SHP77 (cell line): ENCODE measurements at places on chromosomes 16 and 17.

DNA sequence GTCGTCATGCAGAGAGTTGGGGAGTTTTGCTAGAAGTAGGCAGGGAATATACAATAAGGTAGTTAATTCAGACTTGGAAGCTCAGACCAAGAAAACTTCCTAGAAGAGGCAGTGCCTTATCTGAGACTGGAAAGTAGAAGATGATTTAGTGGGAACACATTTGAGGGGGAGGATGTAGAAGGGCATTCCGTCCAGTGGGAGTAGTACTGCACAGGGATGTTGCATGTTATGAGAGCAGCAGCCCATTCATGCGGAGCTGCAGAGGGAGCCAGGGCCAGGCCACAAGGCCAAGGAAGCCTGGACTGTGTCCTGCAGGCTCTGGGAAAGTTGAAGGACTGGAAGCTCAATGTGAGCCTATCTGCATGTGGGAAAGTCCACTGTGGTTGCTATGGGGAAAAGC lies 344.5 kb upstream of the EEF2KMT start:
- DNase-seq, result no peak

DNA sequence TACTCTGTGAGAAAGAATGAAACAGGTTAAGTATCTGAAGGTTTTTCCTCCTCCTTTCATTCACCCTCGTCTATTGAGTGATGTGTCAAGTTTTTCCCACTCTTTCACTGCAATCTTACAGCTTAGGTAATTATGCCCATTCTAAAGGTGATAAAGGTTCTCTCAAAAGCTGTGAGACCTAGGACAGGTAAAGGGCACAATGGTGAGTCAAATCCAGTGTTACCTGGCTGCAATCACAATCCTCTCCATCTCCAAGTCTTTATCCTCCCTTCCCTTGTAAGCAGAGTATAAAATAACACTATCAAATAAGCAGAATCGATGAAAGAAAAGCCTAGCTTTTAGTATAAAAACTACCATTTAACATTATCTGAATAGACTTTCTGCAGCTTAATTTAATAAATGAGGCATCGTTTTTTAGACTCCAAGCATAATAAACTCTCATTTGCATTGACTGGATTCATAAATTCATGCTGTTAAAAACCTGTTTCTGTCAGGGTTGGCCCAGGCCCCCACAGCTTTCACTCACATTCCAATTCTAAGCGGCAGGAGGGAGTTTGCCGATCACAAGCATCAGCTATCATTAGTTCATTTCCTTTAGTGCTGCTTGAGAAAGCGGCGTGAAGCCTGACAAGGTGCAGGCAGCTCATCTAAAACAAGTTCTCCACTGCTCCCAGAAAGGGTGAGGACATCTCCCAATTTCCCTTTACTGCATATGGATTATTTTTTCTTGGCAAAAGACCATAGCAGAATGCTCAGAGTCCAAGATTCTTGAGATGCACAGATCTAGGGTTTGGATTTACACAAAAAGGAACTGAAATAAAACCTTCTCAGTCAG lies 67.8 kb downstream of the CDH8 start:
- no peak for DNase-seq

DNA sequence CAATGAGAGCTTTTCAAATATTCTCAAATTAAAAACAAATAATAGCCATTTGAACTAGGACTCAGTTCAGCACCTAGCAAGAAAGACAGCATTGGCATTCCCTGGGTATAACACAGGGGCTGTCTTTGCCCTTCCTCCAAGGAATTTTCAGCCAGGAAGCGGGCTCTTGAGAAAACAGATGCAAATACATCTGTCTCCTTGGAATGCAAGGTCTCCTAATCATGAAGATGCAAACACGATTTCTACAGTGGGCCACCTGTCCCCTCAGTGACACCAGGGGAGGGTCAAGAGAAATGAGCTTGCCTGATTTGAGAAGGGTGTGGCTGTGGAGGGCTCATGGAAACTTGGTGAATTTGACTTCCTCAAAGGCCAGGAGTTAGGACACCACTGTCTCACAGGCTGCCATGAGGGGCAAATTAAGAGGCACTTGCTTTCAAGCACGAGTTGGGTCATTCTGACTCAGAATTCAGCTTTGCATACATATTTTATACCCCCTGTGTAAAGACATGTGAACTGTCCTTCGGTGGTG lies 24.5 kb upstream of the SUPT4H1 start:
- DNase-seq, result no peak

DNA sequence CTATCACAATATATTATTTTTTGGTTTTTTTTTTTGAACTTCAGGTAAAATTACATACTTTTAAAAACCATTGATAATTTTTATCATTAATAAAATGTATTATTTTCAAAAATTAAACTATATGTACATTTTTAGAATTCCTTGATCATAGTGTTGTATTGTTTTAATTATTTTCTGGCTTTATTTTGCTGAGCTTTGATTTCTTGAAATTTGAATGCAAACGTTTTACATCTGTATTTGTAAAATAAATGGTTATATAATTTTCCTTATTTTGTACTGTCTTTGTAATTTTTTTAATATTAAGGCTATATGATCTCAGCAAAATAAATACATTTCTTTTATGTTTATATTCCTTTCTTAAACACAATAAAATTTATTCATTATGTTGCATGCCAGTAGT lies 125.6 kb downstream of the KIF2B start:
- DNase-seq, result no peak

DNA sequence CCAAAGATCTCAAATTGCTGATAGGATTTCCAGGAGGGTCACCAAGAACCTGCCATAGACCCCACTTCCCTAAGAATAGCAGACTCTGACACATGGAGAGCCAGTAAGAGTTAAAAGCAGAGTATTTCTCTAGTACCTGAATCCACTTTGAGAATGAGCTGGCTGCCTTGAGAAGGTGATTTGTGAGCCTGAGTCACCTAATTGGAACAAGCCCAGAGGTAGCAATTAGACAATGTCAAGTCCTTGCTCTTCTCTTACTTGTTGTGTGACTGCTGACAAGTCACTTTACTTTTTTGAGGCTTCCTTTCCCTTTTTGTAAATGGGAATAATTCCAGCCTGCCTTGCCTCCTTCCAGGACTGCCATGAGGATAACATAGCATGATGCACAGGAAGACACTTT lies 76.1 kb upstream of the ASIC2 start:
- DNase-seq, result no peak

DNA sequence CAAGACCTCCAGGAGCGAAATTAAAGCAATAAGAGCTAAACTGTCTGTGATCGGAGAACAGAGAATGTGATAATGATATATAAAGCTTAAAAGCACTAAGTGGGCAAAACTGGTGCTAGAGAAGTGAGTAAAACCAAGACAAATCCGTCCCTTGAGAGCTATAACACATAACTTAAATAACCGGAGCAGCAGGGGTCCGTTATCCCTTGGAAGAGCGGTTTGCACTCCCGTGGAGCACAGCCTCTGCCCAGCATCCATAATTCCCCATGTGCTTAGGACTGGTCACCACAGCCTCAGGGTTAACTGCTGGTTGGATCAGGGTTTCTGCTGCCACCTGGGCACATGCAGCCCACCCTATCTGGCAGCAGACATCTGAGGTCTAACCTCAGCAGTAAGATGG lies 489.0 kb downstream of the NPIPA7 start:
- DNase-seq, result no peak

DNA sequence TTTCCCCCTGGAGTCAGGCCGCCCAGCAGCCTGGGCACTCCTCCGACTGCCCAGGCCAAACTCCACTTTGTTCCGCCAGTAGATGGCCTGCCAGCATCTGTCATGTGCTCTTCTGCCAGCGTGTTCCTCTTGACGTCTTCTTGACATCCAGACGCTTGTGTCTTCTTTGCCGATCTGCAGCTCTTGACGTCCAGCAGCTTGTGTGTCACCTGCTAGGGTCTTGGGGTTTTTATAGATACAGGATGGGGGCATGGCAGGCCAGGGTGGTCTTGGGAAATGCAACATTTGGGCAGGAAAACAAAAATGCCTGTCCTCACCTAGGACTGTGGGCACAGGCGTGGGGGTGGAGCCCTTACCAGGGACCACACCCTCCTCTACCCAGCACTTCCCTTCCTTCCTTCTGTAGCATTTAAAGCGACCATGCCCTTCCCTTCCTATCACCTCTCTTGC lies 88.7 kb downstream of the BMERB1 start:
- no peak for DNase-seq

DNA sequence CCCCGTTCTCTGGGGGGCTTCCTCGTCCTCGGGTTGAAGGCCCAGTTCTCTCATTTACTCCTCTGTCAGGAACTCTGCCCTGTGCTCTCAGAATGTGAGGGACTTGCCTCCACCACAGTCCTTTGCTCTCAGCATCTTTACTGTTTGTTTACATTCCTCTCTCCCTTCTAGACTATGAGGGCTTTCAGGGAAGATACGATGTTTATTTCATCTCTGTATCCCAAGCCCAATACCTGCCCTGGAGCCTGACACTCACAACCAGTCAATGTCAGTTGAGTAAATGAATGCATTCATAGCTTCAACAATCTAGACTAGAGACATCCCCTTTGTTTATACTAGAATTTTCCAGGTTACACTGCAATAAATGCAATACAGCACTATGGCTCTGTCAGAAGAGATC lies 409.6 kb upstream of the CDH11 start:
- no peak for DNase-seq

- no peak for DNase-seq
Measured at GRCh38 chr17:6583411-6583810, 27.1 kb upstream of the PITPNM3 start.

GRCh38 chr16:53198933-53199332 lies 144.1 kb downstream of the CHD9 start:
- DNase-seq, result no peak

DNA sequence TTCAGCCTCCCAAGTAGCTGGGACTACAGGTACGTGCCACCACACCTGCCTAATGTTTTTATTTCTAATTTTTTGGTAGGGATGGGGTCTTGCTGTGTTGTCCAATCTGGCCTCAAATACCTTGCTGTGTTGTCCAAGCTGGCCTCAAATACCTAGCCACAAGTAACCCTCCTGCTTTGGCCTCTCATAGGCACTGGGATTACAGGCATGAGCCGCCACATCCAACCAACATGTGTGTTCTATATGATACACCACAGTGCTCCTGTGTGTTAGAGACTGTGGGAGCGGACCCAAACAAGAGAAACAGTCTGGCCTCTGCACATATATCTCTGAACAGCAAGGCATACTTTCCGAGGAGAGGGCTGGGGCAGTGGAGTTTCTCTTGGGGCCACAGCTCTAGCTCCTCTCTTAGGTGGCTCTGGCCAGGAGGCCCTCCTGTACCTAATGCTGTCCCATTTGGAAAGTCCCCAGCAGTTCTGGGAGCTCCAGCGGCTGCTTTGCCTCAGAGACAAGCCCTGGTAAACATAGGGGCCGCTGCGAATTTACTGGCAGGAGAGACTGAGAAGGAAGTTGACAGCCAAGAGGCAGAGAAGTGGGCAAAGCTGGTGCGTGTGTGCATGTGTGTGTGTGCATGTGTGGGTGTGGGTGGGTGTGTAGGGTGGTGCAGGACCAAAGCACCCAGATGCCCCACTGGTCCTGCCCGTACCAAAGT lies 95.0 kb downstream of the RAB11FIP4 start:
- DNase-seq, result no peak

- peak; percentile 74 for DNase-seq
Measured at GRCh38 chr17:7858522-7858810, 663 bp downstream of the CYB5D1 start.

GRCh38 chr17:19262650-19263631 lies 25.8 kb downstream of the EPN2 start:
- DNase-seq, result no peak

DNA sequence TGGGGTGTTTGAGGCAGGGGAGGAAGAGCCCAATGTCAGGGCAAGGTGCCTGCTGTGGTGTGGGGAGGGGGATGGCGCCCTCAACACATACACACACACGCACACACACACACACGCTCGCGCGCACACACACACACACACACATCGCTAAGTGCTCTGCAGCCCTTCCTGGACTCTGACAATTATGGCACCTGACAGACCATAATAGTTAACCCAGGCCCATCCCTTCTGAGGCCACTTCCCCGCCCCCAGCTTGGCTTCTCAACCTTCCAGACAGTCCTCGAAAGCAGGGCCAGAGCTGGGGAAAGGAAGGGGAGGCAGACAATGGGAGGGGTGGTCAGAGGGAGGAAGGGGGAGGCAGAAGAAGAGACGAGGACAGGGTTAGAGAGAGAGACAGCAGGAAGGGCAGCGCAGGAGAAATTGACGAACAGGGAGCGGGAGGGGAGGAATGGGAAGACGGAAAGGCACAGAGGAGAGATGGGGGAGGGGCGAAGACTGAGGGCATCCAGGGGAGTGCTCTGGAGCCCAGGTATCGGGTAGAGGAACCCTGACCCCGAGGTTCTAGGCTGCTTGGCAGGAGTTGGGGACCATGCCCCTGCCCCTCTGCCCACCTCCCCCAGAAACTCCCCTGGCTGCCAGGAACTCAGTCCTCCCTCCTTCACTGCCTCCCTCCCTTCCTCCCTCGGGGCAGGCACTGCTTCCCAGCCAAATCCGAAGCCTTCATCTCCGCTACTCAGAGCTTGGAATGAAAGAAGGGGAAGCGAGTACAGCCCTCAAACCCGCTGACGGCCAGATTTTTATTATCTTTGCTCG lies 4.0 kb downstream of the SRCIN1 start:
- DNase-seq, result peak; percentile 42

- DNase-seq, result no peak
Measured at GRCh38 chr16:28309811-28310311, 17.5 kb downstream of the SBK1 start.

DNA sequence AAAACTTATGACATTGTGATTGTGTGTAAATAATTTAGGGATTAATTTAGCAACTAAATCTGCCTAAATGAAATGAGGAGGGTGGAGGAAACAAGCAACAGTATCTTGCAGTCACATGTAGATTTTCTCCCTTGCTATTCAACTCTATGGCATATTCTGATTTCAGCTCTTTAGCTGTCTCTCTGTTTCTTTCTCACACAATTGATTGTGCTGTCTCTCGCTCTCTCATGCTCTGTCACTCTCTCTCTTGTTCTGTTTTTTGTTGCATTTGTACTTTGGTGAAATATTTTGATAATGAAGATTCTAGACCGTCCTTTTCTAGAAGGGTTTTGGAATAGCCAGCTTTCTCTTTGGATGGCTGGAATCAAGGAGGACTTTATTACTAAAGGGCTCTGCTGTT lies 70.6 kb downstream of the BCAS3 start:
- no peak for DNase-seq

GRCh38 chr16:75064403-75065148 lies 52.0 kb downstream of the LDHD start:
- DNase-seq, result peak; percentile 41

DNA sequence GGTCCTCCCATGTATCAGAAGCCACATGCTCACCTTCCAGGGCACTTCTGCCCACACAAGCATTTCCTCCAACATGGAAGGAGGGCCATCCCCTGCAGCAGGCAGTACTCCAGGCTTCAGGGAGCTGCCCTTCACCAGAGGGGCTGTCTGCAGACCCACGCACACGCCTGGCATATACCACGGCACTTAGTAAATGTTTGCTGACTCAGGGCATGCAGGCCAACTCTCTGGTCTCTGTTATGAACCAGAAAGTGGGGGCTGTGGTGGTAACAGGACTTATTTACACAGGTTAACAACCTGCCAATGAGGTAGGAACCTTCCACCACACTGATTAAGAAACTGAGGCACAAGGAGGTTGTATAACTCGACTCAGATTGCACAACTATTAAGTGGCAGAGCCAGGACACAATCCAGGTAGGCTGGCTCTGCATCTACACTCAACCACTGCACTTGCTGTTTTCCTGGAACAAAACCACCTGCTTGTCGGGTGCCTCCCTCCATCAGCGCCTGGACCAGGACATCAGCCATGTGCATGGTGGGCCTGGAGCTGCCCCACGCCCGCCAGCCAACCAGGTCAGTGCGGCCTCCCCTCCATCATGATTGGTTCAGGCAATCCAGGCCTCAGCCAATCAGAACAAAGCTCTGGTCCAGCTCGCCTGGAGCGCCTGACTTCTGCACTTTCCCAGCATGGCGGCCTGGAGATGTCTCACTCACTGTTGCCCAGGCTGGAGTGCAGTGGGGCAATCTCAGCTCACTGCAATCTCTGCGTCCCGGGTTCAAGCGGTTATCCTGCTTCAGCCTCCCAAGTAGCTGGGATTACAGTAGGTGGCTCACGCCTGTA lies 19.2 kb downstream of the ACTG1 start:
- no peak for DNase-seq
